ENCODE measurements at places on chromosomes 1 and 21.

DNA sequence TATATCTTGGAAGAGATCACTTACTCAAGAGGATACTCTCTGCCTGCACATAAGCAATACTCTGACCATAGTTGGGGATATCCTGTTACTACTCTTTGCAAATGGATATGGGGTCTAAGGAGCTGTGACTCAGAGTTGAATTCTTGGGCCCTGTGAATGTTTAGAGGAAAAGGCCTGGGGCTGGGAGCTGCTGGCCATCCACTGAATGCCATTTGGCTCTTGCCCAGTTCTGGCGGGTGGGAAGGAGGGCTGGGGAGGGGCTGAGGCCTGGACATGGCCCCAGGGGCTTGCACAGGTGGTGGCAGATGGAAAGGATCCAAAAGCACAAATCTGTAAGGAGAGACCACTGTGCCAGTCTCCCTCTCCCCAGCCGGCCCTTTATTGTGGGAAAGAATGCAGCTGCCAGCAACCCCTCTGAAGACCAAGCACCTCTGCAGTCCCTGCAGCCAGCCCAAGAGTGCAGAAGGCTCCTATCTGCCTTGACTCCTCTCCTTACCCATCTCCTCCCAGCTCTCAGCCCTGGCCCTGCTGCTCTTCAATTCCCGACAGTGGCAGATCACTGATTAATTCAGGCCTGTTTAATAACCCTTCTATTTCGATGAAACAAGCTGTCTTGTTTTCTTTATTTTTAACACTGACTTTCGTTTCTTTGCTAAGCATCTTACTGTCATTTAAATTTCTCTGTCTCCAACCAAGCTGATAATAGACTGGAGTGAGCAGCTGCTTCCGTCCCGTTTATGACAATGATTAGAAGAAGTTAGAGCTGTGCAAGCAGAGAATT is 12.1 kb downstream of the PLXNA2 start:
- DNase-seq, result peak; percentile 33

DNA sequence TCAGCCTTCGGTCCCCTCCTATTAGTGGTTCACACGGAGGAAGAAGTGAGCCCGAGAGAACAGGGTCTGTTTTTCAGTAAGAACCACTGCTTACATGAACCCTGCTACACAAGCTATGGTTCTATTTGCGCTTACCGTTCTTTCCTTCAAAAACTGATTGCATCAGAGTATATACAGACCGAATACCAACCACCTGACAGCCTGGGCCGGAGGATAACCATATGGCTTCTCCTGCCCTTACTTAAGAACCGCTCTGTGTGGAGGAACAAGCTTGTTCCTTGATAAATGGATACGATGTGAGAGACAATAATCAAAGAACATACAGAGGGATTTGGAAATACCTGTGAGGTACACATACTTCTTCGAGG is 1.1 kb upstream of the KCNT2 start:
- no peak for DNase-seq

DNA sequence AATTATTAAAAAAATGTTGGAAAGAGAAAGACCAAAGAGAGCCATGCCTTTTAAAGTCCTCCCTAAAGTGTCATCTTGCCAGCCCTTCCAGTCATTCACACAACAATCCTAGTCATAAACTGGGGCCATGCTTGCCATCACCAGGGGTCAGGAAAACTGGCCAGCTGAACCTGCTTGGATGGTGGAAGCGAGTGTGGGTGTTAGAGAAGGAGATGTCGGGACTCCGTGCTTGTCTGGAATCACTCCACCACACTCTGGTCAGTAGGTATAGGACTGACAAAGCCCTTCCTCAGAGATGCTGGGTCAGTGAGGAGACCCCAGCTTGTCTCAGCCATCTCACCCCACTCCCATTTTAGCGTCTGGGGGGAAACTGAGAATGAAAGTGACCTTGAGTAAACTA is 3.3 kb upstream of the HAPLN2 start:
- DNase-seq, result no peak

DNA sequence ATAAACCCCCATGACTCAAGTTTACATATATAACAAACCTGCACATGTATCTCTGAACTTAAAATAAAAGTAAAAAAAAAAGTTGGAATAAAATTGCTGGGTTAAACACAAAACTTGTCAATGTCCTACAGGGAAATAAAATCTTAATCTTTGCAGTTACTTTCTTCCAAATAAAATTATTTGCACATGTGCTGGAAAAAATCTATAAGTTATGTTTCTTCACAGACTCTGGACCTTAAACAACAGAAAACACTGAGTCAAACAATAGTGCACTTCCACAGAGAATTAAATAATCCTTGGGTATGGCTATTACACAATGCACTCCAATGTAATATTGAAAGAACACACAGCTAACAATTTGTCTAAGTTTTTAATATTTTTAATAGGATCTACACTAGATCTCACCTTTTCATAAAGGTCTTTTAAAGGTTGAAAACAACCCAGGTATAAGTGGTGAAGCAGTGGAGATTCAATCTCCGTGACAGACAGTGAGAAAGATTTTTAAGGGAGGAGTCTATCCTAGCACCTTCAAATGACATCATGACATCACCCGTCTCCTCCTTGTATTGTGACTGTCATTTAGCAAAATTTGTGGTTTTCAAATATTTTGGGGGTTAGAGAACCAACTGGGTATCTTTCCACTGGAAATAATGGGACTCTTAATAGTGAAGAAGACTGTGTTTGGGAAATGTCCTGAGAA is 25.2 kb upstream of the FGGY start:
- no peak for DNase-seq

DNA sequence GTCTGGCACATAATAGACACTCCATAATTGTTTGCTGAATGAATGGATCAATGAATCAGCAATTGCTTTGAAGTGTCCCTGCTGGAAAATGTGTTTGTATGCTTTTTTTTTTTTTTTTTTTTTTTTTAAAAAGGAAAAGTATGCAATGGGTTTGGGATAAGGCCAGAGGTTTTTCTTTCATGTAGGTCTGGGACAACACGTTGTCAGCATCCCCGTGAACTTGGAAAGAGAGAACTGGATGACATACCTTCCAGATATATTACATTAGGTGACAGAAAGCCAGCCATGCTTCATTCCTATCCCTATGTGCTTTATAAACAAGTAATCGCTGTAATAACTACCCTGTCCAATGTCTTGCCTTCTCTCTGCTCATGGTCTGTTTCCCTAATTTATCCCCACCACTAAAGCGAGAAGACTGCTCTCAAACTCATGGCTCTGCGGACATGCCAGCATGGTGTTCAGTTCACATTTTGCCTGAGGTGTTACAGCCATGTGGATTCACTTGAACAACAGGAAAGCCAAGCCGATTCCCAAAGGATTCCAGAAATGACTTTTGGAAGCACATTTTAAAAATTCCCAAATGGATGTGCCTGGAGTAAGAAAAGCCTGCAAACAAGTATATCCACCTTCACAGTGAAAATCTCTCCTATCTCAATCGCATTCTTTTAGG is 34.8 kb upstream of the GREM2 start:
- no peak for DNase-seq

- no peak for DNase-seq
Observed at GRCh38 chr1:115499253-115499652, 142.5 kb upstream of the VANGL1 start.

DNA sequence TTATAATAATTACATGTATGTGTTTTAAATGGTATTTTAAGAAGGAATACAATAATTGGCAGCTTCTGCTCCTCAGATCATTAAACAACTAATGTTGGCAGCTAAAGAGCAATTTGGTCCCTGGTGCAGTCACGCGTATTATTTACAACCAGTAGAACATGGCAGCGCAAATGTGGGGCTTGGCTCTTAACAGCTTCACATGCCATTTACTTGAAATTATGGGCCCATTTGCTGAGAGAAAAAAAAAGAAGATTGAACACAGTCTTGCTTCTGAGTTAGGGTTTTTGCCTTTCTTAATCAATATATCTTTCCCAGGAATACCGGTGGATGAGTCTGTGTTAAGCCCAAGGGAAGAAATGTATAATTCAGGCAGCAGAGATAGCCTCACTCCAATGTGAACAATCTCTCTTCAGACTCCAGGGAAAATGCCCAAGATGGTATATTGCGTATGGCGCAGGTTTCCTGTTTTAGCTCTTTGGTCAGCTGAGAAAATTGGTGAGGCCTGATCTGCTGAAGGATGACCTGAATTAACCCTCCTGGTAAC is 174.5 kb downstream of the DISC1 start:
- DNase-seq, result no peak

GRCh38 chr1:175116210-175116798 is 48.7 kb downstream of the TNN start:
- DNase-seq, result no peak

GRCh38 chr1:234897390-234897749 is 231.3 kb downstream of the TOMM20 start:
- no peak for DNase-seq

DNA sequence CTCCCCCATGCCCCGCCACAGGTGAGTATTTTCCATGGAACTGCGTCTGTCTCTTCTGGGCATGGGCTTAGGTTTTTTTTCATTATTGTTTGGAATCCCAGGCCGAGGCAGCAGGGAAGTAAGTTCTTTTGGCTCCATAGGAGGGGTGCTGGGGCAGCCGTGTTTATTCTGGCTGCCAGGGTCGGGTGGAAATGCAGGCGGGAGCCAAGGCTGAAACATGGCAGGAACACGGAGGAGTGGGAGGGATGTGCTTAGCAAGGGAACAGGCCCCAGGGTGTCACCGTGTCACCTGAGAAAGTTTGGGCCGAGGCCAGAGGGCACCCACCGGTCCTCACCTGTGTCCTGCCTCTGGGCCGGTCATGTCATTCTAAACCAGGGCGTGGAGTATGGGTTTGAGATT is 4.5 kb upstream of the DHRS3 start:
- DNase-seq, result no peak

DNA sequence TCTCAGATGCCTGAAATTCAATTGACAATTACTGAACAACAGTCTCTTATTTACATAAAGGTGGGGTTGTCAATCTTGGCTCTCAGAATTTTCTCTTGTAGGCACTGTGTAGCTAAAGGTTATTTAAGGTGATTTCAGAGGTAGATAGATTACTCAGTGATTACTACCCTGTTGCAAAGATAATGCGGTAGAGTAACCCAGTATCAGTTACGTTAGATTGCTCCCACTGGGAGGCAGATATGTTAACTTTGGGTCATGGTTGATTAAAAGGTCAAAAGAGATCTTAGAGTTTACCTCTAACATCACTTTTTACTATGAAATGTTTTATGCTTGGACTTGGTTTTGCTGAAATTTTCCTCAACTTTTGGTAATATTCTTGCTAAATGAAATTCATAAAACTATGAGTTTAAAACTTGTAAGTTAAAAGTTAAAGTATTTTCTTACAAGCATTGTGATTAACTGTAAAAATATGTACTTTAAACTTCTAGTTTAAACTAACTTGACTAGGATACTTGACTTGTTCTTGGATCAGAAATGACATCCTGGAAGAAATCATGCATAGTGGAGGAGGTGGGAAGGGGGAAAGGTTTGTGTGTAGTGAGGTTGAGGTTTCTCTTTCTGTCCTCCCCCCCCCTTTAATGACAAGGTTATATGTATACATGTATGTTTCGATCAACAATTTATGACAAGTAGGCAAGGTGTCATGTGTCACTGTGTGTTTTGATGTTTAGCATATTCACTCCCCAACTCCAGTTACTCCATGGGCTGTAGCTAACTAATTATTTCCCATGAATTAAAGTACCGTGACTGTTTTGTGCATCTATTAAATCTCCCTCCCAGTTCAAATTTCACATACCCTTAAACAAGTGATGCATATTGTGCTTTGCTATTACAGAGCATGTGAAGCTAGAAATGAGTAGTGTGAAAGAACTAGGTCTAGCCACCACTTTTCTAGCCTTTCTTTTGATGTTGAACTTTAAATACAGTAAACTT is 2.9 kb downstream of the LAMC1 start:
- DNase-seq, result no peak

DNA sequence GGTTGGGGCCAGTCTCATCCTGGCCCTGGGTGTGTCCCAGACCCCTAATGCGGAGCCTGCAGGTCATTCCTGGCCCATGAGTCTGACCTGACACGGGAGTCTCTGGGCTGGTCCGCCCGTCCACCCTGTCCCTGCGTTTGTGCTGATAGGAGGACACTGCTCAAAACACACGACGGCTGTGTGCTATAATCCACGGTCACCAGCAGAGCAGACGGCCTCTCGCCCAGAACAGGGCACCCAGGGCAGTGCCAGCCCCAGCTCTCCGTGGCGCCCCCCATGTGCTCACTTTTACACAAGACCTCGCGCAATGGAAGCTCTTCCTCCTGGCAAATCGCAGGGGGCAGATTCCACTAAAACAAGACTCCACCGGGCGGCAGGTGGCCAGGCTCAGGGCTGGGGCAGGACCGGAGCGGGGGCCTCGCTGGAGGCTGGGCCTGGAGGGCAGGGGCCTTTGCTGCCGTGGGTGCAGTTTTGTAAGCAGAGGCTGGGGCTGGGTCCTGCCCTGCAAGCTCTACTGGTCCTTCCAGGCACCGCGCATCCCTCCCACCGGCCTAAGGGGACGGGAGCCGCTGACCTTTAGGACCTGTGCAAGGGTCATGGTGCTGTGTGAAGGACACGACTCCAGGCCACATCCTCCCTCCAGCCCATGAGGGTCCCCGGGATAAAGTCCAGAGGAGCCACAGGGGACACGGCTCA is 10.6 kb upstream of the SLC19A1 start:
- DNase-seq, result no peak

- DNase-seq, result no peak
Observed at GRCh38 chr1:209319549-209319948, 264.0 kb upstream of the CAMK1G start.

- DNase-seq, result no peak
Observed at GRCh38 chr1:42674682-42675081, 7.5 kb upstream of the YBX1 start.

- no peak for DNase-seq
Observed at GRCh38 chr1:81712425-81712824, 88.3 kb upstream of the ADGRL2 start.

DNA sequence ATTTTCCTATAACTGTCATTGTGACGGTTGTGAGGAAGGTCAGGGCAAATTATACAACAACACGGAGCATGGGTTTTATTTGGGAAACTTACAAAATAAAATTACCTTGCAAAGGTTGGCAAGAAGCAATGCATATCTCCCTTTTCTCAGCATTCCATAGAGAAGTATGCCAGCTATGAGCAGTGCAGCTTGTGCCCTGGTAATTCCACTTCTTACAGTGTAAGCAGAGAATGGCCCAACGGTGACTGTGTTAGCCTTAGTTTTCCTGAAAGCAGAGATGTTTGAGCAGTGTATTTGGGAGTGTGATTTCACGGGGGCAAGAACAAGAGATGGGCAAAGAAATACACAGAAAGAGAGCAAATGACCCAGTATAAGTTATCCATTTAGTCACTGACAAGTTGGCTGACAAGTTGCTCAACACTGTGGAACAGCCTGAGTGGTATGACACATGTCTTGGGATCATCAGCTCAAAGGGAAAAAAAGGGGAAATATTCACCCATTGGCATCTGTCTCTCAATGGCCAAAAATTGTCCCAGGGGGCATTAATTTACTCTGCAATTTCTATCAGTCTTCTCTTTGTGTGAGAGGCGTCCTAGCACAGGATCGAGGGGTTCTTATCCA is 210.9 kb upstream of the NRIP1 start:
- no peak for DNase-seq

All from fibroblast of the conjunctiva (primary cell).